ENCODE measurements at places on chromosomes 4 and X.

DNA sequence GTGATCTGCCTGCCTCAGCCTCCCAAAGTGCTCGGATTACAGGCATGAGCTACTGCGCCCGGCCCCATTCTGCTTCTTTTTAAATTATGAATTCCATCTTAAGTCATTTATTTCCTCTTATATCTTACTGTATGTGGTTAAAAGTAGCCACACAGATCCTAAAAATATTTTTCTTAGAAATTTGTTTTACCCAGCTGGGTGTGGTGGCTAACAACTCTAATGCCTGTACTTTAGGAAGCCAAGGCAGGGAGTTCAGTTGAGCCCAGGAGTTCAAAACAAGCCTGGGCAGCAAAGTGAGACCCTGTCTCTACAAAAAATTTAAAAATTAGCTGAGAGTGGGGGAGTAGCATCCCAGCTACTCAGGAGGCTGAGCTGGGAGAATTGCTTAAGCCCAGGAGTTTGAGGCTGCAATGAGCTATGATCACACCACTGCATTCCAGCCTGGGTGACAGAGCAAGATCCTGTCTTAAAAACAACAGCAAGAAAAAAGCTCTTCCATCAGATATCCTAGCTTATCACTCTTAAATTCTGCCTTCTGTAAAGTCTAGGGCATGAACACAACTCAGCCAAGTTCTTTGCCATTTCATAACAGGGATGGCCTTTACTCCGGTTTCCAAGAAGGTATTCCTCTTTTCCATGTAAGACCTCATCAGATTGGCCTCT lies 15.1 kb upstream of the AFF1 start:
- DNase-seq: no peak

- DNase-seq: no peak
Measured at GRCh38 chr4:155667222-155667567, 547 bp downstream of the GUCY1A1 start.

DNA sequence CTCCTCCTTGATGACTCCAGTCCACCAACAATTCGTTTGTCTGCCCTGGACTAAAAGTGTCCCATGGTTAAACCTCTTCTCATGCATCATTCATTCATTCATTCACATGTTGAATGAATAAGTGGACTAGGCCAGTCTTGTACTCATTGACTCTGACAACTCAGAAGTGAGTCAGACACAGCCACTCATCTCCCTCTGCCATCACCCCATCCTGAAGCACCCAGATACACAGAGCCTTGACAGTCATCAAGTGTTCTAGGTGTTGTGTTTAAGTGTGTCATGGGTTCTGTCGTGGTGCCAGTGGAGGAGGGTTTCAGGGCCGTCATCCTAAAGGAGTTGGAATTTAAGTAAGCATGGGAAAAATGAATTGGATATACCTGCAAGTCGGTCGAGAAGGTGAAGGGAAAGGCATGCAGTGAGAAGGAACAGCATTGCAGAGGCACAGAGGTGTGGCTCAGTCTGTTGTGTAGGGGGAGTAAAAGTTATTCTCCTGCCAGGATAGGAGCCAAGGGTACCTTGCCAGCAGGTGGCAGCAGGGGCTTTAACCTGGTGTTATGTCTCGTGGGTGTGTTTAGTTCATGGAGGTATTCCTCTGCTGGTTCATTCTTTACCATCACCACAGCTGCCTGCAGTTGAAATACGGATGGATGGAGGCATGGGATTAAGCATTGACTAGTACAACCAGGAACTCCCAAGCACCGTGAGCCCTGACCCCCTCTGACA lies 18.3 kb downstream of the MAGED2 start:
- DNase-seq: peak; percentile 5

DNA sequence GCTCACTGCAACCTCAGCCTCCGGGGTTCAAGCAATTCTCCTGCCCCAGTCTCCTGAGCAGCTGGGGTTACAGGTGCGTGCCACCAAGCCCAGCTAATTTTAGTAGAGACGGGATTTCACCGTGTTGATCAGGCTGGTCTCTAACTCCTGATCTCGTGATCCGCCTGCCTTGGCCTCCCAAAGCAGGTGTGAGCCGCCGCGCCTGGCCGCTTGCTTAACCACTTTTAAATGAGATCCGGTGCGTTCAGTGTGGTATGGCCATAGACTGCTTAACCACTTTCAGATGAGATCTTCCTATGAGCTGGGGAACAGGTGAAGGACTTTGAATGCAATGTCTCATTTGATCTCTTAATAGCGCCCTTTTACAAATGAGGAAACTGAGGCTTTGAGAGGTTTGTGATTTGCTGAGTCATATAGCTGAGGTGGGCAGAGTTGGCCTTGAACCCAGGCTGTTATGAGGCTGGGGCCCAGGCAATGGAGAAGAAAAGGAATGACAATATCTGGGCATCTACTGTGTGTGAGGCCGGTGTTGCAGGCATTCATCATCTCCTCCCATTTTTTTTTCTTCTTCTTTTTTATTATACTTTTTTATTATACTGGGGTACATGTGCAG lies 41.9 kb upstream of the NSG1 start:
- DNase-seq: no peak

DNA sequence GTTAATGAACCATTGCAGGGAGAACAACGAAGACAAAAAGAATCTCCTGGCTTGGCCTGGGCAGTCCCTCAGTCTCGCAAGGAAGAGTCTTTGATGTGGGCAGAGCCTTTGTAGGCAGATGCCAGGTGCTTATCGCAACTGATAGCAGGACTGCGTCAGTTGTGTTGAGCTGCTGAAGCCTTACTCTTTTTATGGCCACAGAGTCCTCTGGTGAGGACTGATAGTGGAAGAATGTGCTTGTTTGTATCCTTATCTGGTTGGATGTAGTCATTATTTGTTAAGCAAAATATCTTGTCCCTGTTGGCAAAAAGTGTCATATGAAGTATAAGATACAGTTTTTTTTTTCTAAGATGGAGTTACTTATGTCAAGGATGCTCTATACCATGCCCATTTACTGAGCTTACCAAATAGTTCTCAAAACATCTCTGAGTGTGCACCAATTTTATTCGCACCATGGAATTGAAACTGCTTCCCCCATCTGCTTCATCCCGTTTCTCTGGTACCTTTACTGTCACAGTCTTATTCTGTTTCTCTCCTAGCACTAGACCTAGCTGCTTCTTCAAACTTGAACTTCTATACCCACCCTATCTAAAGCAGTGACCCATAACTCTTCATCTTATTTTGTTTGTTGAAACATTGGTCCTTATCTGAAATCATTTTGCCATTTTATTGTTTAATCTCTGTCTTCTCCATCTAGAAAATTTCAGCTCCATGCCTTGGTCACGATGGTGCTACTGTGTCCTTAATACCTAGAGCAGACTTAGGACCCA lies 47.0 kb upstream of the SPRY1 start:
- DNase-seq: no peak

GRCh38 chr4:76963131-76963750 lies 13.7 kb downstream of the SEPTIN11 start:
- no peak for DNase-seq

DNA sequence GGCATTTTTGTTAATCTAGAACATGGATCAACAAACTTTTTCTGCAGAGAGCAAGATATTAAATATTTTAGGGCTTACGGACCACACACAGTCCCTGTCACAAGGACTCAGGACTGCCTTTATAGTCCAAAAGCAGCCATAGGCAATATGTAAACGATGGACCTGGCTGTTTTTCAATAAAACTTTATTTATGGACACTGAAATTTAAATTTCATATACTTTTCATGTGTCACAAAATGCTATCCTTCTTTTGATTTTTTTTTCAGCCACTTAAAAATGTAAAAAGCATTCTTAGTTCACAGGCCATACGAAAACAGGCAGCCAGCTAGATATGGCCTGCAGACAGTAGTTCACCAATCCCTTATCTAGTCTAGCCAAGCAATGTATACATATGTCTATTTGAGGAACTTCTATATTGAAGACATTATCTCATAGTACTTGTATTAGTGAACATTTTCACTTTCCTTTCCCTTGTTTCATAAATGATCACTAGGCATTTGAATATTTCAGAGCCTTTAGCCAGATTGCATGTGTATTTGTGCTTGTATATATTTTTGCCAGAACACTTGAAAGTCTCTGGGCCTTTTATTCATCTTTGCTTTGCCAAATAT lies 350.9 kb downstream of the RPA4 start:
- no peak for DNase-seq

DNA sequence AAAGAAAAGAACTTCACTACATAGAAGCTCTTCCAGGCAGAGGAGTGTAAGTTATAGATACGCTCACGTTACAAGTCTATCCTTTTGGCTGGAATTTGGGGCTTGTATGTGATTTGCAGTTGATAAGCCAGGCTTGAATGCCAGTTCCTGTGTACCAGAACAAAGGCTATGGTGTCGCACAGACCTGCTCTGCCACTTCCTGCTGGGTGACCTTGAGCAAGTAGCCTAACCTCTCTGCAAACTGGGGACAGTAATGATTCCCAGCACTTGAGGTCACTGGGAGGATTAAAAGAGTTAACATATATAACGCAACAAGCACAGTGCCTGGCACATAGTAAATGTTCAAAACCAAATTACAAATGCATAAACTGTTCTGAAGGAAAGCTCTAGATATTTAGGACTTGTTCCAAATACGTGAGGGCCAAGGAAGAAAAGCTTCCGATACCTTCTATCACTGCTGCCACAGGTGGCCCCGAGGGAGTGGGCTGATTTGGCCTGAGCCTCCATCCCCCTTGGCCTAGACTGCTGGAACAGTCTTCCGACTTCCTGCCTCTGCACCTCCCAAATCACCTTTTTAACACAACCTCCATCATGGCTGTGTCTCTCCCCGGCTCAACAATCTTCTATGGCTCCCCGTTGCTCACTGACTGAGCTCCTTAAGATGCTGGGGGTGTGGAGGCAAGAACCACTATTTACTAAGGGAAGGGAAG lies 1.3 kb upstream of the SOWAHD start:
- no peak for DNase-seq

GRCh38 chr4:93878566-93878965 lies 50.0 kb downstream of the ATOH1 start:
- DNase-seq: no peak

- no peak for DNase-seq
Measured at GRCh38 chr4:152189451-152190179, 346.3 kb downstream of the FBXW7 start.

GRCh38 chrX:19906293-19906692 lies 18.9 kb upstream of the SH3KBP1 start:
- DNase-seq: no peak

- DNase-seq: peak; percentile 52
Measured at GRCh38 chr4:40621592-40622512, 7.8 kb downstream of the RBM47 start.

- no peak for DNase-seq
Measured at GRCh38 chr4:107468812-107469211, 251.2 kb downstream of the PAPSS1 start.

- no peak for DNase-seq
Measured at GRCh38 chr4:94550352-94550751, 98.6 kb downstream of the PDLIM5 start.

DNA sequence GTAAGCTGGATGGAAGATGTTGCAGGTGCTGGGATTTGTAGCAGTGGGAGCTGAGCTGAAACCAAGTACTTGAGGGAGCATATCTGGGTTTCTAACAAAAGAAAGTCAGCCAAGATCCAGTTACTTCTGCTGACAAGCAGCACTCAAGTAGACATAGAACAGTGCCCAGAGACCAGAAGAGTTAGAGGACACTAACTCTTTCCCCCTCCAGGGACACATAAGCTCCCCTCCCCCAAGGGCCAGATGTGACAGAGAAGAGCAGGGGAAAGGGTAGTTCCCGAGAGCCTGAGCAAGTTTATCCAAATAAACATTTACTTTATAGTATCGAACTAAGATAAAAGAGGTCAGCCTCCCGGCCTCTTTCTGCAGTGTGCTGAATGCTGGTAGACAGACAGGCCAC lies 12.2 kb downstream of the TRPC3 start:
- no peak for DNase-seq

DNA sequence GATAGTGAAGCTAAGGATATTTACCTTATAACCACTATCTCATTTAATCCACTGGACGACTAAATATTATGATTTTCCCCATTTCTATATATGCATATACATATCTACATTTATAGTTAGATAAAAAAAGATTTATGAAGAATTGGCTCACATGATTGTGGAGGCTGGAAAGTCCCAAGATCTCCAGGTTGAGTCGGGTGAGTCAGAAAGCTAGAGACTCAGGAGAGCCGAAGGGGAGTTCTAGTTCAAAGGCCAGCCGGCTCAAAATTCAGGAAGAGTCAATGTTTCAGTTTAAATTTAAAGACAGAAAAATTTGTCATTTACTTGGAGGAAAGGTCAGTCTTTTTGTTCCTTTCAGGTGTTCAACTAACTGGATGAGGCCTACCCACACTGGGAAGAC lies 158.2 kb upstream of the CPEB2 start:
- DNase-seq: no peak

- DNase-seq: no peak
Measured at GRCh38 chr4:163967263-163967662, 472.8 kb downstream of the TMA16 start.

- no peak for DNase-seq
Measured at GRCh38 chrX:2705046-2705832, 14.1 kb downstream of the CD99 start.

GRCh38 chrX:150406596-150406995 lies 43.5 kb downstream of the MAMLD1 start:
- no peak for DNase-seq

GRCh38 chr4:165208221-165208652 lies 876 bp downstream of the KLHL2 start:
- DNase-seq: no peak

DNA sequence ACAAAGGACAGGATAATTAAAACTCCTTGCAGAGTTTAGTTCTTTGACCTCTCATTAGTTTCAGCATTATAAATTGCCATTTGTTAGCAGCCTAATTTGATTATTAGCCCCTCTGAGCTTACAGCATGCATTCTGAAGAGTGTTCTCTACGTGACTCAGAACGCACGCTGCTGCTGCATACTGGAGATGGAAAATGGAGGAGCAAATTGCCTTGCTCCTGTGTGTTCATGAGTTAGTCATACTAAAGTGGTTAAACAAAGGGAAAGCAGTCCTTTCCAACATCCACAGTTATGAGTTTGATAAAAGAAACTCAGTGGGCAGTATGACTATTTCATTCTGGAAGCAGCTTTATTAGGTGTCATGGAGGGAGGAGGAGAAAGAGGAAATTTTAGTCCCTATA lies 922.5 kb downstream of the RPA4 start:
- DNase-seq: peak; percentile 2

DNA sequence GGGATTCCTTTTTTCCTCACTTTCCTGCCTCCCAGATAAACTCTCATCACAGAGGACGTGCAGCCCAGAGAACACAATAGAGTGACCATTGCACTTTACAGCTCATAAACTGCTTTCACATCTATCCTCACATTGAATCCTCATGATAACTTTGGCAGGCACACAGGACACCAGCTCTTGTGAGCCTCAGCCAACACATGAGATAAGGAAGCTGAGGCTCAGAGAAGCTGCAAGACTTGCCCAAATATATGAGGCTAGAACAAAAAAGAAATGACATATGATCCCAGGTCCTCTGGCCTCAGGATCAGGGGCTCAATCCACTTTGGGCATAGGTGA lies 85.0 kb upstream of the CPEB2 start:
- DNase-seq: no peak

- DNase-seq: no peak
Measured at GRCh38 chr4:81666491-81666890, 194.8 kb upstream of the RASGEF1B start.
